ENCODE measurements at places on chromosomes 7 and 10. TPM values are rescaled to one million over a fixed set of nuclear protein-coding genes. Genes with fewer than 3 reads are reported as not detected.

DNA sequence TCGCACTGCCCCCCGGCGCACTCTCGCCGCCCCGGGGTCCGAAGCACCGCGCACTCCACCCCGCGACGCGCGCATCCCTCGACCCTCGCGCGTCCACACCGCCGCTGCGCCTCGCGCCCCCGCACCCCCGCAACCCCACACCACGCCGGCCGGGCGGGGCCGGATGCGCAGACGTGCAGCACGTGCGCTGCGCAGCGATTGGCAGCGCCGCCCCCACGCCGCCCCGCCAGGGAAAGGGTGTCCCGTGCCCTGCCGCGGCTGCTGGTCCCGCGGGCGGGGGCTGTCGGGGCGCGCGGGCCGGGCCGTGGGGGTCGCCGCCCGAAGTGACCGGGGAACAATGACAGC is 53.7 kb upstream of the KDM7A start:
- no peak for DNase-seq

DNA sequence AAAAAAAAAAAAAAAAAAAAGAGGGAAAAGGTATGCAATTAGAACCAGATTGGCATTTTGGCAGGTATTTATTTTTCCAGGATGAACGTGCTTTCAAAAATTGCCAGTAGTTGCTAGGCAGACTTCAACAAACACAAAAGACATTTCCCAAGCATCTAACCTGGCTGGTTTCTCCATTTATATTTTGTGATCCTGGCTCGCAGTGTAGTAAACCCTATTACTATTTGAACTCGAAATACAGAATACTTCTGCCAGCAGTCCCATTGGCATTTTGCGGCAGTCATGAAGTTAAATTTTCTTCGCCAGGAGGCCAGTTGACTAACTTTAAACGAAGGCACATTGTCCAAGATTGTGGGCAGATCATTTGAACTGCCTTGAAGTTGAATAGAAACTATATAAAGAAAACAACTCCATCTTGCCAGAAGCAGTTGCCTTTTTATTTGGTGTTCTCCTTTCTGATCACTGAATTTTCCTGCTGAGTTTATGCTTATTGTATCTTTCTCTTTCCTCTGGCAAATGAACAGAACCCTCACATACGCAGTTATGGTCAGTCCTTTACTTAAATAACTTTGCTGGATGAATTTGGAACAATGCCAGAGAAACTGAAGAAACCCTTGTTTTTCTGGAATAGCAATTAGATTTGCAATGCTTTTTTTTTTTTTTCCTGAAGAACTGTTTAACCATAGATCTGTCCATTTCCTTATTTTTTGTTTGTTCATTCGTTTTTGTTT is 132.9 kb downstream of the BICC1 start:
- no peak for DNase-seq

GRCh38 chr10:17003651-17004286 is 125.8 kb downstream of the CUBN start:
- DNase-seq, result no peak

DNA sequence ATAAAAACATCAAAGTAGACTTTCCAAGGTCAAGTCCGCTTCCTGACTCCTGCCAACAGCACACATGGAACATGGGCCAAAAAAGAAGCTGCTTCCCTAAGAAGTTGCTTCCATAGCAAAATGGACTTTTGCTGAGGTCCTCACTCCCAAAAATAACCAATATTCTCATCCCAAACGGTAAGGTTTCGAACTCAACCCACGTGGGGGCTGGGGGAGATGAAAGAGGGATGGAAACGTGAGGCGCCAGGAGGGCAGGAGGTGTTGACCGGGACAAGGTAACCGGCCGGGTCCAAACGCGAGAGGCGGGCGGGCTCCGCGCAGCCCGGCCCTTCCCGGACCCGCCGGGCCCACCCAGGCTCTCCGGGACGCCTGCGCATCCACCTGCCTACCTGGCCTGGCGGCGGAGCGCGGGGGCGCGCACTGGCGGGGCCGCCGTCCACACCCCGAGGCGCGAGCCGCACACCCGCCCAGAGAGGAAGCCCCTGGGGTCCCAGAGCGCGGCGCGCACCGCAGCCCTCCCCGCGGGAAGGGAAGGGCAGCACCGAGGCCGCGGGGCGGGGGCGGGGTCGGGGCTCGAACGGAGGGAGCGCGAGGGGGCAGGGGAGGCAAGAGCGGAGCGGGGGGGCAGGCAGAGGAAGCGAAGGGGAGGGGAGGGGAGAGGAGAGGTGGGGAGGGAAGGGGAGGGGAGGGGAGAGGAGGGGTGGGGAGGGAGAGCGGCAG is 742 bp downstream of the LMBR1 start:
- peak; percentile 40 for DNase-seq

GRCh38 chr10:92691591-92692079 is 1.9 kb downstream of the HHEX start:
- DNase-seq, result peak; percentile 49

DNA sequence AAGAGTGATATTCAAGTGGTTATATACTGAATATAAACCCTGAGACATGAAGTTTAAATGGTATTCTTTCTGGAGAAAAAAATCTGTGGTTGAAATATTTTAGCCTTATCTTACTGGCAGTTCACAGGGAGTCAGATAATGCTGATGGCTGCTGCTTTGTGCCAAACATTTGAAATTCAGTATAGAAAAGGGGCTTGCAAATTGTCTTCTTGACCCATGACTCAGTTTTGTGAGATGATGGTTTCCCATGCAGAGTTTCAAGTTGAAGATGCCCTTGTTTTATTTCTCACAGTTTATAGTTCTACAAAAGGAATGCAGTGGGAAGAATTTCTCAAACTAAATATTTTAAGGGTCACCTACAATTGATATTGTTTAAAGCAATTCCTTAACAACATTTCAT is 251.1 kb upstream of the MEOX2 start:
- no peak for DNase-seq

DNA sequence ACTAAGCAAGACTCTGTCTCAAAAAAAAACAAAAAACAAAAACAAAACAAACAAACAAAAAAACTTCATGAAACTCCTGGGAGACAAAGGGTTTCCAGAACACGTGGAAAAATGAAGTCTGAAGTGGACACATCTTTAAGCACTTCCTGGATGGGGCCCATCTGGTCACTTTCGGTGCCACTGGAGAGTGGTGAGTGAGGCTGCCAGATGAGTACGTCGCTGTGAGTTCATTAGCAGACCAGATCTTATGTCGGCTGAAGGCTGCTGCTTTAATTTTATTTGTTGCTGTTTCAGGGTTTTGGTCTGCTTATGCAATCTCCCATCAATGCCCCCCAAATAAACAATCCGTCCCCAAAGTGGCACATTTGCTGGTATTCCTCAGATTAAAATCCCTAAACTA is 64.4 kb downstream of the NPTX2 start:
- no peak for DNase-seq

GRCh38 chr7:139693651-139694388 is 84.0 kb downstream of the HIPK2 start:
- DNase-seq, result no peak

- no peak for DNase-seq
Observed at GRCh38 chr7:31370609-31371008, 30.1 kb upstream of the NEUROD6 start.

GRCh38 chr7:6056616-6057015 is 25.4 kb downstream of the ANKRD61 start:
- DNase-seq, result no peak

GRCh38 chr10:35567951-35568350 is 37.2 kb upstream of the GJD4 start:
- DNase-seq, result no peak

DNA sequence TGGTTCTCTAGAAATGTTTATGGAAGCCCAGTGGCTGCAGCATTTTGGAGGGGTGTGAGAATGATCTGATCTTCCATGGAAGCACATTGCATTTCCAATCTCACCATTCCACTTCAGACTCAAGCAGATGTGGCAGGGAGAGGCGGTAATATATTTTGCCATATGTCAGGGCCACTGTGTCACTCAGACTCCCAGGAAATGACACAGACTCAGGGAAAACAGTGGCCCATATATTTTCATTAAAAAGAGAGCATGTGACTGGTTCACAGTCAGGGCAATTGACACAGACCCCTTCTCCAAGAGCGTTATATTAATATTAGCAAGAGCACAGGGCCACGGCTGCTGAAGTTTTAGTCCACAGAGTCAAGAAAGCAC is 149.3 kb upstream of the NRP1 start:
- no peak for DNase-seq

DNA sequence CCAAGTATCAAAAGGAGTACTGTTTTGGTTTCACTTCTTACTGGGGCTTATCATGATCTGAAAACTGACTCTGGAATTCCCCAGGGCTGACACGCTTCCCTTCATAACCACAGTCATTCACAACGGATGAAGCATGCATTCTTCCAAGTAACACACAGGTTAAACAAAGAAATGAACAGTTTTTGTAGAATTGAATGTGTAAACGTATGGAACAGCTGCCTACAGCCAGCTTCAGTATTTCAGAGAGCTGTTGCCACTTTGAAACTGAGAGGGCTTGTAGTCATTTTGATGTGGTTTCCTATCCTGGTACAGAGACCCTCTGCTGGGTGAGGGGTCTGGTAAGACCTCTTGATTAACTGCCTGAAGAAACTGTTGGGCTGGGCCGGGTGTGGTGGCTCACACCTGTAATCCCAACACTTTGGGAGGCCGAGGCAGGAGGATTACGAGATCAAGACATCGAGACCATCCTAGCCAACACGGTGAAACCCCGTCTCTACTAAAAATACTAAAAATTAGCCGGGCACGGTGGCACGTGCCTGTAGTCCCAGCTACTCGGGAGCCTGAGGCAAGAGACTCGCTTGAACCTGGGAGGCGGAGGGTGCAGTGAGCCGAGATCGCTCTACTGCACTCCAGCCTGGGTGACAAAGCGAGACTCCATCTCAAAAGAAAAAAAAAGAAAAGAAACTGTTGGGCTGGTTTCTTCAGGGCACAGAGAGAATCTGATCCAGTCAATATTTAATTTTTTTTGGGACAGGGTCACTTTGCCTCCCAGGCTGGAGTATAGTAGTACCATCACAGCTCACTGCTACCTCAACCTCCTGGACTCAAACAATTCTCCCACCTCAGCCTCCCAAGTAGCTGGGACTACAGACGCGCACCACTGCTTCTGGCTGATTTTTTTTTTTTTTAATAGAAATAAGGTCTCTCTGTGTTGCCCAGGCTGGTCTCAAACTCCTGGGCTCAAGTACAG is 4.7 kb downstream of the NFE2L3 start:
- no peak for DNase-seq

DNA sequence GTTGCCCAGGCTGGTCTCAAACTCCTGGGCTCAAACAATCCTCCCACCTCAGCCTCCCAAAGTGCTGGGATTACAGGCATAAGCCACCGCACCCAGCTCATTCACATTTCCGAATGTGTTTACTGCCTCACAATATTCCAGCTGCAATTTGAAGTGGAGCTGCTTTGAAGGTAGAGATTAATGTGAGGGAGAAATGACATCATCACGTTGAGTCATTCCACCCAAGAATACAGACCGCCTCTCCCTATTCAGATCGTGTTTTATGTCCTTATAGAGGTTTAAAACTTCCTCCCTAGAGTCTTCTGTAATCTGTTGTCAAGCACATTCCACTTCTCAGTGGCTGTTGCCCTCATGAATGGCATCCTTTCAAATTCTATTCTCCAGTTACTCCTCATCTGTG is 100.4 kb upstream of the PDGFA start:
- no peak for DNase-seq

ZNF425 gene
- total RNA-seq, result 6.9 TPM

All from frontal cortex (tissue), 4 donors.